ENCODE measurements at places on chromosomes 1 and 21.
A peak's percentile ranks its signal among the peaks of the same experiment; 100 is the strongest.

DNA sequence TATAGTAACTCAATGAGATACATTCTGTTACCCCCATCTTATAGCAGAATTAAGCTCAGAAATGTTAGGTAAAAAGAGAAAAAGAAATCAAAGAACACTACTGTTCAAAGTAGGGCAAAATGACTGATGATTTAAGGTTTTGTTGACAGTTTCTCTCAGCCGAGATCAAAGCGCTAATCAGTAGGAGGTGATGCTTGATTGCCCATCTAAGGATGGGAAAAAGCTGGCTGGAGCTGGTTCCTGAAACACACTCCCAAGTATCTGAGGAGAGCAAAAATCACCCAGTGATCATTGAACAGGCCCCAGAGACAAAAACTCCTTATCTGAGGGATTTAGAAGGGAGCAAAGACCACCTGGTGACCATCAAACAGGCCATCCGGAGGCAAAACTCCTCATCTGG lies 64.5 kb upstream of the CSF1 start:
- DNase-seq = no peak

GRCh38 chr1:26597629-26598039 lies 68.1 kb downstream of the RPS6KA1 start:
- DNase-seq = peak; percentile 72

- no peak for DNase-seq
These were observed 11.0 kb downstream of the NHLH2 start for GRCh38 chr1:115829947-115830346.

DNA sequence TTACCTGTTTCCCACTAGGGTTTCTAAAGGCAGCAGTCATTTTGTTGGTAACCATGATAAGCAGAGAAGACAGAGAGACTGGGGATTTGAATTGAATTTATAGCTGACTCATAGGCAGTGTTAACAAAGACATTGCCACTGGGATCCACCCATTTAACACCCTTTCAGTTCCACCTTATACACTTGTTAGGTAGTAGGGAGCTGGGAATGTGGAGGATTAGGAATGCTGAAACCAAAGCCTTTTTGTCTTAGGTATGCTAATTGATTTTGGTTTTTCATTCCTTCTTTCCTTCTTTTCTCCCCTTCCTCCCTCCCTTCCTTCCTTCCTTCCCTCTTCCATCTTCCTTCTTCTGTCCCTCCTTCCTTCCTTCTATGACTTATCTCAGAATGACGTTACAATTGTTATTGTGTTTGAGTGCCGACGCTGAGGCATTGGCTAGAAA lies 7.5 kb upstream of the EVI5 start:
- no peak for DNase-seq

DNA sequence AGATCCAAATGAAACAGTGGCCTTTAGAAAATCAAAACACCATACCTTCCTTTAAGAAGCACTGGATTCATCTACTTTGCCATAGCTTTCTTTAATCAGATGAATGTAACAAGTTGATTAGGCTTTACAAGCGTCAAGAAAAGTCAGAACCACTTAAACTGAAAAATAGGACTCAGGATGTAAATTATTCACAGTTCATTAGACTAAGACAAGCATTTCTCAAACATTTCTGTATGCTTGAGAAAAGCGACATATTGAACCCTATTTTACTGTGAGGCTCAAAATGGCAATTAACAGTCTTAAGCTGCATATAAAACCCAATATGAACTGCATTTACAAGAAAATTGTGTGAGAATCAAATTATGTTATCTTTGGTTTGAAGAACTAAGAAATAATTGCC lies 256.7 kb upstream of the SNX7 start:
- DNase-seq = no peak

All from fibroblast of mammary gland (primary cell).